Activated T-helper 17 cell treated with anti-CD3 and anti-CD28 coated beads, Interleukin-2, amount 50 U/mL, for 72 hours (primary cell): ENCODE measurements at places on chromosomes 3 and 15.
A peak's percentile ranks its signal among the peaks of the same experiment; 100 is the strongest.

GRCh38 chr3:50357481-50357880, 1.8 kb downstream of the TMEM115 start:
- no peak for ATAC-seq

GRCh38 chr15:58217460-58217859, 79.3 kb downstream of the AQP9 start:
- no peak for ATAC-seq

DNA sequence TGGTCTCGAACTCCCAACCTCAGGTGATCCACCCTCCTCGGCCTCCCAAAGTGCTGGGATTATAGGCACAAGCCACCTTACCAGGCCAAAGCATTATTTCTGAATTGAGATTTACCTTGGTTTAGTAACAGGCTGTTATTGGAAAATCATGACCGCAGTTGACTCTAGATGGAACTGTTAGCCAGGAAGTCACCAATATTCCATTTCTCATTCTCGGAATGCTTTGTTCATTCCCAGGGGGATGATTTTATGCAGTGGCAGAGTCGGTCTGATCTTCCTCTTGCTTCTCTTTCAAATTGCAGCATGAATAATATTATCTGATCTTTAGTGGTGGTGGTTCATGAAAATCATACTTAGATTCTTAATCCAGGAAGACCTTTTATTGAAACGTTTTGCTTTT, 195.5 kb upstream of the MBNL1 start:
- no peak for ATAC-seq

- ATAC-seq = no peak
Measured at GRCh38 chr15:90513448-90513847, 16.3 kb upstream of the CRTC3 start.

DNA sequence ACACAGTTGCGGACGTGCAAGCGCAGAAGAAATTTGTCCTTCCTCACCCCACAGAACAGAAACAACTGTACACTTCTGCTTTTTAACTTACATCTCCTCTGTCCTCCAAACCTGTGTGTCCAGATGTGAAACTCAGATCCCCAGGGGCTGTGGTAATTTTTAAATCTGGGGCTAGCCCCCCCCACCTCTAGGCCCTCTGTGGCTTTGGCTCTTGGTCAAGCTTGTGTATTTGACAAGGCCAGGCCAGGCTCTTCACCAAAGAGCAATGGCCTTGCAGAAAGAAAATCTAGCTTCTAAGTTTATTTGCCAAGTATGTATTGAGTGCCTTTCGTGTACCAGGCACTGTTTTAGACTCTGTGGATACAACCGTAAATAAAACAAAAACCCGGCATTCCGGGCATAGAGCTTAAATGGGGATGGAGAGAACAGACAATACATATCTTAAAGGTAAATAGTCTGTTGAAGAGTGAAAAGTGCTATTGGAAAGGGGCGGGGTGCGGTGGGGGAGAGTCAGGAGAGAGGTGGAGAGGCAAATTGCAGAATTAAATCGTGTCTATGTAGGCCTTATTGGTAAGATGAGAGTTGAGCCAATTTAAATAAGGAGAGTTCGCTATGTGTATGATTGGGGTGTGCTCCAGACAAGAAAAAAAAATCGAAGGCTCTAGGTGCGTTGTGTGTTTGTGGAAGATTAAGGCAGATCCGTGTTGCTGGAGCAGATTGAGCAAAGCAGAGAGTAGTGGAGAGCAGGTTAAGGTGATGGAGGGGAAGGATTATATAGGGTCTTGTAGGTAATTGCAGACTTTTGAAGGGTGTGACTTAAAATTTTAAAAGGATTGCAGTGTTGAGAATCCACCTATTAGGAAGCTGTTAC, 781 bp upstream of the DPH6 start:
- ATAC-seq = no peak

DNA sequence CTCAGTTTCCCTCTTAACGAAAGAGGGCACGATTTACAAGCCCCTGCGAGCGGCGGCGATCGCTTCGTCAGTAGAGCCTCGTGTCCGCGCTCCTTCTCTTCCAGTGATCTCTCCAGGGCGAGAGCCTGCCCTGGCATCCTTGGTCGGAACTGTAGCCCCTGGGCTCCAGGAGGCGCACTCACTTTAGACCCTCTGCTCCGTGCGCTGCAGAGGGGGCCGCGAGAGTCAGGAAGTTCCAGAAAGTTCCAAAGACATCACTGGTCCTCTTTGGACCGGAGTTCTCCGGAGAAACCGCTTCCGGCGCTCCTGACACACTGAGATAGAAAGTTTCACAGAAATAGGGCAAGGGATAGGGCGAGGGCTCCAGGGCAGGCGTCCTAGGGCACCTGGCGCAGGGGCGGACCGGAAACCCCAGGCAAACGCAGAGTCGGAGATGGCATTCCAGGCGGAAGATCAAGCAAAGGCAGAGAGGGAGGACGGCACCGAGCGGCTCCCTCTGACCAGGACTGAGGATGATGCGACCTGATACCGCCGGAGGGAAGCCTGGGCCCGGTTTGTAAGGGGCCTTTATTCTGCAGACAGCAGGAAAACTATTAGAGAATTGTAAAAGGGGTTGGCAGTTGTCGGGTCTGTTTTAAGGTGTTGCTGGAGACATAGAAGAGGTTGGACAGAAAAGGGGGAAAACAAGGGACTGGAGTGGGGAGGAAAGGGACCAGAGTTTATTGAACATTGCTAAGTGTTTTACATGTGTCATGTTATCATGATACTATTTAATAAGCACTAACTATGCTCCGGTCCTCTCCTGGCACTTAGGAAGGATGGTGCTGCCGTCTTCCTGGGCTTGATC, 1.3 kb upstream of the CPEB1 start:
- ATAC-seq = no peak

DNA sequence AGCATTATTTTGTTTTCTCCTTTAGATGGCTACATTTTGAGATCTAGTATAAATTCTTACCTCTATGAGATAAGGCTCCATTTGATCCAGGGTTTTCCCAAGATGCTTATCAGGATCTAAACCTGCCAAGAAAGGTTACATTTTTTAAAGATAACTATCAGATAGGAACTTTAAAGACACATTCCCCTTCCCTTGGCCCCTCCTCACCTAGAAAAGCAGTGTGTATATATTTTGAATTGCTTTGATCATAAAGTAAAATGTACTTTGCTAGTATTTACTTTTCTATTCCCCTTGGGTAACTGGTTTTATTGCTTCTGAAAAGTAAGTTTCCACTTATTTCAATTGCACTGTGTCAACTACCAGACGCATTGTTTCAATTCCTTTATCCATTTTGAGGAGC, 135.2 kb downstream of the DPH6 start:
- no peak for ATAC-seq

GRCh38 chr3:183518491-183519251, 36.8 kb downstream of the KLHL6 start:
- ATAC-seq = peak; percentile 52

- ATAC-seq = no peak
Measured at GRCh38 chr3:163071713-163072112, 1575.1 kb downstream of the OTOL1 start.

- no peak for ATAC-seq
Measured at GRCh38 chr3:64490180-64490724, 197.5 kb downstream of the ADAMTS9 start.

- ATAC-seq = no peak
Measured at GRCh38 chr3:87179642-87180041, 47.5 kb upstream of the CHMP2B start.

GRCh38 chr3:186990878-186991308, 60.6 kb downstream of the ST6GAL1 start:
- peak; percentile 51 for ATAC-seq

GRCh38 chr3:106160396-106160795, 291.6 kb upstream of the CBLB start:
- no peak for ATAC-seq

- no peak for ATAC-seq
Measured at GRCh38 chr3:187952849-187953248, 201.1 kb upstream of the LPP start.

- ATAC-seq = no peak
Measured at GRCh38 chr15:40240619-40241221, 1.9 kb downstream of the PAK6 start.

DNA sequence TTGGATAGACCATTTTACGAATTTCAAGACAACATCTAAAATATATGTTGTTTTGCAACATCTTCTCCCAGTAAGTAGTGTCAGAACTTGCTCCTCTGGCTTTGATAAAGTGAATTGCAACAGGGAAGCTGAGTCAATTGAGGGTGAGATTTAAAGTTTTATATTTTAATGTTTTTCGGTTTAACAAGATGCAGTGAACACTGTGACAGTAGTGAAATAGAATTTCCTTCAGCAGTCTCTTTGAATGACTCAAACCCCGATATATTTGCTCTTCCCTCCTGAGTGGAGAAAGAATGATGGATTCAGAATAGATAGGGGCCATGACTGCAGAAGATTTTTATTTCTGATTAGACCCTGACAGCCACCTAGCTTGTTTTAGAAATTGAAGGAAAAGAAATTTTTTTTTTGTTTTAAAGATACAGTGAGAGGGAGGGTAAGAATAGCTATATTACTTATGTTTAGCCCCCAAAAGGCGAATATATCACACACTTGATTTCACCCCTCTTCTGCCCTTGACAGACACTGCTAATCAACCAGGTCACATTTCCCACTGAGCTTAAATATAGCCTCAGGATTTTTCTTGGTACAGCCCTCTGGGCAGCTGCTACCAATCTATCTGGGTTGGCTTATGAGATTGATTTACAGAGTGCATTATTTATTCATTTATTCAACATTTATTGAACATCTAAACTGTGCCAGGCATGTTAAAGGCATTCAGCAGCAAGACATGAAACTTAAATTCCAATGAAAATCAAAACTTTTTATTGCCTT, 183.3 kb upstream of the ADAMTS9 start:
- ATAC-seq = no peak
